Activated naive CD4-positive, alpha-beta T cell treated with anti-CD3 and anti-CD28 coated beads, Interleukin-2, amount 50 U/mL, for 72 hours (primary cell): ENCODE measurements at places on chromosomes 2 and 18. TPM values are rescaled to one million over a fixed set of nuclear protein-coding genes. Genes with fewer than 3 reads are reported as not detected.

CCDC68 gene
- total RNA-seq = not detected

UGT1A4 gene
- not detected for total RNA-seq

MTA3 gene
- 44.1 TPM for total RNA-seq

ZRANB3 gene
- total RNA-seq = 37.9 TPM

TPO gene
- total RNA-seq = not detected

SAG gene
- not detected for total RNA-seq

NDC80 gene
- total RNA-seq = 66.8 TPM

IL1R1 gene
- 6.8 TPM for total RNA-seq

DSC3 gene
- total RNA-seq = not detected

CCL20 gene
- 5.3 TPM for total RNA-seq

GBX2 gene
- total RNA-seq = not detected

CFAP210 gene
- not detected for total RNA-seq

NCKAP1 gene
- 13.2 TPM for total RNA-seq

GPBAR1 gene
- total RNA-seq = 0.46 TPM

CXCR4 gene
- total RNA-seq = 196 TPM

RBM43 gene
- 5.0 TPM for total RNA-seq

MGAT4A gene
- total RNA-seq = 59.1 TPM

CDKL4 gene
- total RNA-seq = not detected

CFAP65 gene
- total RNA-seq = not detected

WNT10A gene
- total RNA-seq = 6.1 TPM

RAB17 gene
- 0.88 TPM for total RNA-seq

FOXD4L1 gene
- total RNA-seq = not detected

UGT1A3 gene
- not detected for total RNA-seq

MYCN gene
- total RNA-seq = not detected

EVA1A gene
- 0.72 TPM for total RNA-seq

CCDC141 gene
- total RNA-seq = 10.6 TPM

LIPG gene
- total RNA-seq = 0.11 TPM

CD302 gene
- total RNA-seq = 0.20 TPM

STPG4 gene
- total RNA-seq = not detected

CASP8 gene
- total RNA-seq = 40.4 TPM

EFR3B gene
- 0.43 TPM for total RNA-seq

ANKRD44 gene
- total RNA-seq = 103 TPM

FN1 gene
- 0.16 TPM for total RNA-seq

ZNF516 gene
- 7.9 TPM for total RNA-seq

GAREM2 gene
- 0.96 TPM for total RNA-seq

MARCO gene
- total RNA-seq = not detected

C1GALT1C1L gene
- 0.21 TPM for total RNA-seq

CNDP2 gene
- total RNA-seq = 125 TPM

HRH4 gene
- total RNA-seq = not detected

TBR1 gene
- 0.04 TPM for total RNA-seq

PID1 gene
- total RNA-seq = not detected

DES gene
- not detected for total RNA-seq

CTAGE1 gene
- total RNA-seq = not detected

VIL1 gene
- total RNA-seq = not detected

VWC2L gene
- total RNA-seq = not detected

KCNG2 gene
- total RNA-seq = not detected

CHRNG gene
- not detected for total RNA-seq

TMEFF2 gene
- not detected for total RNA-seq

TRPM8 gene
- not detected for total RNA-seq

C2orf81 gene
- total RNA-seq = 6.4 TPM

DSEL gene
- total RNA-seq = not detected

TTC32 gene
- total RNA-seq = 18.9 TPM

LCT gene
- 0.11 TPM for total RNA-seq
